ENCODE measurements at places on chromosomes 3 and 15.

DNA sequence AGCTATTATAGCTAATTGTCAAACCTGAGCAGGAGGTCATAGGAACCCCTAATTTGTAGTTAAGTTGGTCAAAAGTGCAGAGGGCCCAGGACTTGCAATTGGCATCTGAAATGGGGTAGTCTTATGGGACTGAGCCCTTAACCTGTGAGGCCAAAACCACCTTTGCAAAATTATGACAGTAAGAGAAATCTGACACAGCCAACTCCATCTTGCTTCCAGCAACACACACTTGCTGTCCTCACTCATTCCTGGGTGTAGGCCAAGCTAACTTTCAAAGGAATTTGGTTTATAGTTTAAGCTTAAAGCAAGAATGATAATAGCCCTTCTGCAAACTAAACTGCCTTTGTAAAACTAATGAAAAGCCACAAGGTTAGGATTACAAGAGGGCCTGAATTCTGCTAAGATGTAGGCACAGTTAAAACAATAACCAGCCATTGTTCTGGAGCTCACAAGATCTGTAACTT lies 57.6 kb upstream of the FRMD4B start:
- DNase-seq = no peak

DNA sequence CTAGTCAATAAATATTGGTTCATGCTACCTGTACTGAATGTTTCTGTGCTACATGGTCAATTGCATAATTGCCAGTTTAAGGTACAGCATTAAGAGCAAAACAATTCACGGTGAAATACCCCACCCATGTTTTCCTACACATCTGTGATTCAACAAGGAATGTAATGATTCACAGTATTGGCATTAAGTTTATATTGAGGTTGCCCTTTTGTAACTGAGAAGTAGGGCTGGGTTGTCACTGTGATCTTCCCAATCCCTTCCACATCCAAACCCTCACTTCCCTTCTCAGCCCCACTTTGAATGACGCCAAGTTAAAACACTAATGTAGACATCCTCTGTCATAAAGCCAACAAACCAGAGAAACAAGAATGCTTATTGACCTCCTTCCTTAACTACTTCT lies 112.0 kb upstream of the TJP1 start:
- DNase-seq = no peak

- no peak for DNase-seq
These were observed 562.7 kb downstream of the GBE1 start for GRCh38 chr3:81198756-81199155.

DNA sequence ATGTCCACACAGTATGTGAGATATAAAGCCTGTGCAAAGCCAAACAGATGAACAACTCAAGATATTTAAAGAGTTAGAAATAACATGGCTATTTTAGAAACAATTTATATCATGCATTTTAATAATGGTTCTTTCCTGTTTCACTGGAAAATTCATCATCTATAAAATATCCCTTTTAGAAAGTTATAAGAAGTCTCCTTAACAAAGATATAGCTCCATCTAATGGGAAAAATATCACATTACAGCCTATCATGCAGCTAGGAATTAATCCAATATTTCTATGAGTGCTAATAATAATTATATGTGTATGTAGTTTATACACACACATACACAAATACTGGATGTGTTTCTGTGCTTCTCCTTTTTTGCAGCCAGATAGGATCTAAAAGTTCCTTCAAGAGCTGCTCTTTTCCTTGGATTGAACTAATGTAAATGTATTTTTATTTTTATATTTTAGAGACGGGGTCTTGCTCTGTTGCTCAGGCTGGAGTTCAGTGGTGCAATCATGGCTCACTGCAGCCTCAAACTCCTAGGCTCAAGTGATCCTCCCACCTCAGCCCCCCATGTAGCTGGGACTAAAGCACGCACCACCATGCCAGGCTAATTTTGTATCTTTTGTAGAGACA lies 21.6 kb downstream of the RPL22L1 start:
- no peak for DNase-seq

GRCh38 chr3:195133462-195133861 lies 137.5 kb downstream of the XXYLT1 start:
- no peak for DNase-seq

DNA sequence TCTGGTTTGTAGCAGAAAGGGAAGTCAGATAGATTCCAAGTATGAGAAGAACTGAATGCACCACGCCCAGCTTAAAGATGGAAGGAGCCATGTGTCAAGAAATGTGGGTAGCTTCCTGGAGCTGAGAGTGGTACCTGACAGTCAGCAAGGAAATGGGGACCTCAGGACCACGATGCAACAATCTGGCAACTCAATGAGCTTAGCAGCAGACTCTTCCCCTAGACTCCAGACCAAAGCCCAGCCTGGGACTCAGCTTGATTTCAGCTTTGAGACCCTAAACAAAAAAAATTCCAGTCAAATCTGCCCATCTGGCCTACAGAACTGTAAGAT lies 24.4 kb downstream of the MIX23 start:
- DNase-seq = no peak

DNA sequence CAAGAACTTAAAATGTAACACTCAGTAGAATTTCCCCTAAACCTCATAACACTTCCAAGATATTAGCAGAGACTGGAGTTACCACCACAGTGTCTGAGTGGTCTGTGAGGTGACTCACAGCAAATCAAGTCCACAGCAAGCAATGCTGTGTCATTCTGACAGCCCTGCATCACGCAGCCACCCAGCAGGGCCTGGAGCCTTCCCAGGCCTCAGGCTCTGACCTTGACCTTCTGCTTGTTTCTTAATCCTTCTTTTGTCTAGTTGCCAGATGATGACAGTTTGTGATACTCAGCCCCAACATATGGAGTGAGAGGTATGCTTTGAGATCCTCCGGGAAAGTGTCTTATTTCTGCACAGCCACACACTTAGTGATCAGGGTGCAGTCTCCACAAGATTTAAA lies 82.5 kb downstream of the TOP2B start:
- no peak for DNase-seq

- no peak for DNase-seq
These were observed 77.7 kb upstream of the NR2E3 start for GRCh38 chr15:71732636-71733035.

DNA sequence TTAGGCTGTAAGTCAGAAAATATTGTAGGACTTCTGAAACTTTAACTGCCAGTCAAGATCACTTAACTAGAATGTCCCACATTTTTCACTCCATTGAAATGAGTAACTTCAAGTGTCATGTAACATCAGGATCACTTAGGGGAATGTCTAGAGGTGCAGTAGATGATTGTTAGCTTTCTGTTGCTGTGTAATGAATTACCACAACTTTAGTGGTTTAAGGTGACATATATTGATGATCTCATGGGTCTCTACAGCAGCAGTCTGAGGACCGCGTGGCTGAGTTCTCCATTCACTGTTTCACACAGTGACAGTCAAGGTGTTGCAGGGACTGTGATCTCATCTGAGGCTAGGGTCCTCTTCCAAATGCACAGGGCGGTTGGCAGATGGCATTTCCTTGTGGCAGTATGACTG lies 82.7 kb downstream of the SLC25A26 start:
- no peak for DNase-seq

DNA sequence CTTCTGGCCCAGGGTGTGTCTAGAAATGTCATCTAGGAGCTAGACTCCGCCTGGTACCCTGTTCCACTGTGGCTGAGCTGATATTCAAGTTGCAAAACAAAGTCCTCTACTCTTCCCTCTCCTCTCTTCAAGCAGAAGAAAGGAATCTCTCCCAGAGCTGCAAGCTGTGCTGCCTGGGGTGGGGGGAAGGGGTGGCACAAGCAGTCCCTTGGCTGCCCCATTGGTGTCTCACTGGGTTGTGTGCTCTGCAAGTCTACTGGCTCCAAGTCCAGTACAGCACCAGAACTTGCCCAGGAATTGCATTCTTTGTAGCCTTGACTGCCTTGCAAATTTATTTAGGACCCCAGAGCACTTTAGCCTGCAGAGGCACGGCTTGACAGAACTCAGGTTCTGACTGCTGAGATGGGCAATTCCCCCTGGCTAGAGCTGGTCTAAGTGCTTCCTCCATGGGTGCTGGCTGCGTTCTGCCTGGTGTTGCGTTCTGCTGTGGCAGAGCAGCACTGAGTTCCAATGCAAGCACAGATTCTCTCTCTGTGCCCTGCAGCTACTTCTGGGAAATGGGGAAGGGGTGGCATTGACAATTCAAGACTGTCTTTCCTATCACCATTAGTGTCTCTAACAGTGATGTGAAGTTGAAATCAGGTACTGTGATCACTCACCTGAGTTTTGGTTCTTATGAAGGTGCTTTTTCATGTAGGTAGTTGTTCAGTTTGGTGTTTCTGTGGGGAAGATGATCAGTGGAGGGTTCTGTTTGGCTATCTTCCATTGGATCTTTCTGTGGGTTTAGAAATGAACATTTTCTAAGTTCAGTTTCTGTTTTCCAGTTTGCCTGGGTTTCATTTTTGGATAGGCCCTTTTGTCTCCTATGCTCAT lies 39.5 kb downstream of the OXSR1 start:
- DNase-seq = no peak

DNA sequence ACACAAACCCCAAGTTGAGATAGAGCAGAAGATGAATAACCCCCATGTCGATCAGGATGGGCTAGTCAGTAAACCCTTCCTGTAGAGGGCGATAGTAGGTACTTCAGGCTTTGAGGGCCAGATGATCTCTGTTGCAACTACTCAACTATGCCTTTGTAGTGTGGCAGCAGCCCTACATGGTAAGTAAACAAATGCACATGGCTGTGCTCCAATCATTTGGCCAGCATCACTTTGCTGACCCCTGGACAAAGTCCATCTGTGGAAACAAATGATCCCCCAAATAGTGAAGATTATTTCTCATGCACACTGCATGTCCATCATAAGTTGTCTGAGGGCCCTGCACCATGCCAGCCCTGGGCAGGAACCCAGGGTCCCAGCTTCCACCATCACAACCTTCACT lies 402.2 kb upstream of the PROK2 start:
- no peak for DNase-seq

GRCh38 chr3:177034832-177035475 lies 162.3 kb downstream of the TBL1XR1 start:
- no peak for DNase-seq

GRCh38 chr15:34708422-34708821 lies 46.4 kb downstream of the GJD2 start:
- DNase-seq = peak; percentile 24

DNA sequence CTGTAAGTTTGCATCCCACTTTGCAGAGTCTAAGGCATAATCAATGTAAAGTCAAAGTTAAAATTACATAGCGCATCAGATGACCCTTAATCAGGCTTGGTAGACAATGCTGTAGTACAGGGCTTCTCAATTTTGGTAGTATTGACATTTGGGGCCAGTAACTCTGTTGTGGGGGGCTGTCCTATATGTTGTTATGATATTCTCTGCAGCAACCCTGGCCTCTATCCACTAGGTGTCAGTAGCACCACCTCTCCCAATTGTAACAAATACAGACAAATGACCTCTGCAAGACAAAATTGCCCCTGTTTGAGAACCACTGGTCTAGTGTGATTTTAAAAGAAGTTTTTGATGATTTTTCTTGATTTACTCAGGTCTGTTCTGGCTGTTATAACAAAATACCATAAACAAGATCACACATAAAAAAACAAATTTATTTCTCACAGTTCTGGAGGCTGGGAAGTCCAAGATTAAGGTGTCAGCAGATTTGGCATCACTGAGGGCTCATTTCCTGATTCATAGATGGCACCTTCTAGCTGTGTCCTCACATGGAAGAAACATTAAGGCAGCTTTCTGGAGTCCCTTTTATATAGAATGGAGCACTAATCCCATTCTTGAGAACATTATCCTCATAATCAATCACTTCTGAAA lies 37.6 kb upstream of the SLC9A9 start:
- no peak for DNase-seq

- no peak for DNase-seq
These were observed 167.3 kb downstream of the NECTIN3 start for GRCh38 chr3:111238885-111239284.

- DNase-seq = no peak
These were observed 171.9 kb downstream of the SYNPR start for GRCh38 chr3:63450023-63450422.

DNA sequence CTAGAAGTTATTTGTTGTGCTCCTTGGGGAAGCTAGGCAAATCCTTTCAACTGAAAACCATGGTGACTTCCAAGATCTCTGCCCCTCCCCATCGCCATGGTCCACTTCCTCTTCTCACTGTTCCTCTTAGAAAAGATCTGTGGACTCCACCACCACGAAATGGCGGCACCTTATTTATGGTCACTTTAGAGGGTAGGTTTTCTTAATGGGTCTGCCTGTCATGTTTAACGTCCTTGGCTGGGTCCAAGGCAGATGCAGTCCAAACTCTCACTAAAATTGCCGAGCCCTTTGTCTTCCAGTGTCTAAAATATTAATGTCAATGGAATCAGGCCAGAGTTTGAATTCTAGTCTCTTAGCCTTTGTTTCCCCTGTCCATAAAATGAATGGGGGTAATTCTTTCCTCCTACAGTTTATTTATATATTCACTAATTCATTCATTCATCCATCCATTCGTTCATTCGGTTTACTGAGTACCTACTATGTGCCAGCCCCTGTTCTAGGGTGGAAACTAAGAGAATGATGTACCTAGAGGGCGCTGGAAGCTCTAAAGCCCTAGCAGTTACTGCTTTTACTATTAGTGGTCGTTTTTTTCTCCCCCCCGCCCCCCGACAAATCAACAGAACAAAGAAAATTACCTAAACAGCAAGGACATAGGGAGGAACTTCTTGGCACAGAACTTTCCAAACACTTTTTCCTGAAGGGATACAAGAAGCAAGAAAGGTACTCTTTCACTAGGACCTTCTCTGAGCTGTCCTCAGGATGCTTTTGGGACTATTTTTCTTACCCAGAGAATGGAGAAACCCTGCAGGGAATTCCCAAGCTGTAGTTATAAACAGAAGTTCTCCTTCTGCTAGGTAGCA lies 657 bp downstream of the PATL2 start:
- DNase-seq = no peak

DNA sequence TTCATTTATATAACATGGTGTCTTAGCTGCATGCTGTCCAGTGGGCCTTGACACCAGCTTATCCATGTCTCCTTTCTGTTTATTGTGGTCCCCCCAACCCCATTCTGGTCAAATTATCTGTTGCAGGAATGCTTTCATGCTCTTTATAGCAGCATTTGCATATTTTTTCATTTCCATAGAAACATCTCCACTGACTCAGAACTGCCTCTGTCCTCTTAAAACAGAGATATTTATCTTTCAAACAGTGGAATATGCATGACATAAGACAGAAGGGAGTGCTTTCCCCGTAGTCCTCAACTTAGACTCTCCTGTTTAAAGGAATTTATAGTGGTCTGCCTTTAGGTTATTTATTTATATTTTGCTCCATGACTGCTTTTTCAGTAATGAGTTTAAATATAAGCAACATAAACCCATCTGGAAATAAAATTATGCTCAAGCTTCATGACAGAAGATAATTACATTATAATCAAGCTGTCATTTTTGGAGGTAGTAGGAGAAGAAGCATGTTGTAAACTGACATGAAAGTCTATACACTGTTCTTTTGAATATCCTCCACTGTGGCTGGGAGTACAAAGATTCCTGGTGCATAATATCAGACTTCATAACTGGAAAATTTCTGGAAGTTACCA lies 179.5 kb upstream of the CD96 start:
- DNase-seq = peak; percentile 6

GRCh38 chr3:192174283-192174682 lies 553.1 kb downstream of the FGF12 start:
- DNase-seq = no peak

All from left renal pelvis (tissue), 4 donors.